ENCODE measurements at places on chromosomes 6 and 20.
A peak's percentile ranks its signal among the peaks of the same experiment; 100 is the strongest.

DNA sequence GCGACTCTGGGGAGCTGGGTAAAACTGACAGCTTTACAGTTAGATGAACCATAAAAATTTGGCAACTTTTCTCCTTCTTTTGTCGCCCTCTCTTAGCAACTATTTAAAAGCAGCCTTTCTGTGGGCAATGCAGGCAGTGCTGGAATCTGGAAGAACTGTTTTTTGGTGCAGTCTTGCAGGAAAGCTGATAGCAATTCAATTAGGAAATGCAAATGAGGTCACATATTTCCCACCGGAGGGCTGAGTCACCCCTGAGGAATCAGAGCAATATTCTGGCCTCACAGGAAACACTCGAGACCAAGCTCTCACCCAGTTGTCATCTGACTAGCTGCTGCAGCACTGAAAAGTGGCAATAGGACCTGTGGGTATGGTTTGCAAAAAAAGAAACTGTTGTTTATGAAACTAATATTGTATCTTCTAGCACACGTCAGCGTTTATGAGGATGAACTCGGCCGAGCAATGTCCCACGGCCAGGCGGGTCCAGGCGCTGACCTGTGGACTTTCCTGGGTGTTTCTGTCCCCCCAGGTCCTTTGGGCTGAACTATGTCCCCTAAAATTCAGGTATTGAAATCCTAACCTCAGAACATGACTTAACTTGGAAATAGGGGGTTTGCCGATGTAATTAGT is 312.3 kb downstream of the TAF4 start:
- H3K4me1 ChIP-seq = no peaks in the 10 kb centered on the region
- no peak overlapping the region for H3K4me3 ChIP-seq
- H3K27ac ChIP-seq = no peak overlapping the region
- H3K36me3 ChIP-seq = no peaks in the 10 kb centered on the region
- DNase-seq = no peak
- H3K27me3 ChIP-seq = peaks cover 4% of the 10 kb centered on the region

GRCh38 chr20:54263116-54263690 is 55.3 kb downstream of the PFDN4 start:
- peaks cover 2% of the 10 kb centered on the region for H3K4me1 ChIP-seq
- no peak for DNase-seq
- H3K27me3 ChIP-seq = peaks cover 5% of the 10 kb centered on the region

- peak overlapping the region; percentile 66 for H3K4me3 ChIP-seq
- DNase-seq = peak; percentile 50
These were observed 132.2 kb downstream of the GPX5 start for GRCh38 chr6:28657769-28658465.

- no peaks in the 10 kb centered on the region for H3K36me3 ChIP-seq
- H3K4me1 ChIP-seq = peaks cover 15% of the 10 kb centered on the region
- DNase-seq = no peak
- H3K27me3 ChIP-seq = peaks cover 58% of the 10 kb centered on the region
- H3K4me3 ChIP-seq = no peak overlapping the region
- H3K27ac ChIP-seq = no peak overlapping the region
These were observed 27.7 kb upstream of the LAMA4 start for GRCh38 chr6:112281821-112282615.

- H3K4me1 ChIP-seq = no peaks in the 10 kb centered on the region
- H3K27ac ChIP-seq = no peak overlapping the region
- no peak for DNase-seq
- no peaks in the 10 kb centered on the region for H3K27me3 ChIP-seq
These were observed 27.5 kb upstream of the SNRPC start for GRCh38 chr6:34729631-34730470.

DNA sequence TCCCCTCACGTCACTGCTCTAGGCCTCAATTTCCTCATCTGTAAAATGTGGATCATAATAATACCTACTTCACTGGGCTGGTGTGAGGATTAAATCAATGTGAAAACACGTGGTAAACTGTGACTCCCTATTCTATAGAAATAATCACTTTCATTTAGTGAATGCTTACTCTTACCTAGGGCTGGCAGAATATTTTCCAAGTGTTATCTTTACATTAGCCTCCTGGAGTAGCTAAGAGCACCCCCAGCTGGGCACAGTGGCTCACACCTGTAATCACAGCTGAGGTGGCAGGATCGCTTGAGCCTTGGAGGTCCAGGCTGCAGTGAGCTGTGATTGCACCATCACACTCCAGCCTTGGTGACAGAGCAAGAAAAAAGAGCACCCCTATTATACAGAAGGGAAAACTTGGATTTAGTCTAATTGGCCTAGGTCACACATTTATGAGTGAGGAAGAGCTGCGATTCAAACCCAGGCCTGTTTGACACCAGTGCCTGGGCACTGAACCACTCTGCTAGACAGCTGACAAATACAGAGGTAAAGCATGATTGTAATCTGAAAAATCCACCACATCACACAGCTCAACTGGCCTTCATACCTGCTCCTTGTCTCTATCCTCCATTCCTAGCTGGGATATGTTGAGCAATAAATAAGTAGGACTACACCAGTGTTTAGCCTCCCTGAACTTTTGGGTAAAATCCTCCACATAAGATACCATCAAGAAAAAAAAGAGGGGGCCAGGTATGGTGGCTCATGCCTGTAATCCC is 1.4 kb upstream of the SNTA1 start:
- H3K4me3 ChIP-seq = peak overlapping the region; percentile 83
- H3K36me3 ChIP-seq = no peaks in the 10 kb centered on the region
- peaks cover 29% of the 10 kb centered on the region for H3K4me1 ChIP-seq
- peak overlapping the region; percentile 92 for H3K27ac ChIP-seq

- peak; percentile 51 for DNase-seq
- H3K4me3 ChIP-seq = no peak overlapping the region
- H3K27me3 ChIP-seq = no peaks in the 10 kb centered on the region
These were observed 94.5 kb upstream of the BTN3A2 start for GRCh38 chr6:26270486-26270861.

All from activated naive CD4-positive, alpha-beta T cell treated with anti-CD3 and anti-CD28 coated beads, Interleukin-2, amount 10 ng/mL, durations not matched to agents 7 days and 5 days (primary cell).